ENCODE measurements at places on chromosomes 16 and 17. TPM values are rescaled to one million over a fixed set of nuclear protein-coding genes. Genes with fewer than 3 reads are reported as not detected.

- H3K4me1 ChIP-seq, result peaks cover 8% of the 10 kb centered on the region
- H3K27ac ChIP-seq, result no peak overlapping the region
- H3K27me3 ChIP-seq, result no peaks in the 10 kb centered on the region
- DNase-seq, result no peak
- no peaks in the 10 kb centered on the region for H3K36me3 ChIP-seq
- no peak overlapping the region for H3K4me3 ChIP-seq
These were observed 23.8 kb downstream of the COTL1 start for GRCh38 chr16:84593825-84594724.

DNA sequence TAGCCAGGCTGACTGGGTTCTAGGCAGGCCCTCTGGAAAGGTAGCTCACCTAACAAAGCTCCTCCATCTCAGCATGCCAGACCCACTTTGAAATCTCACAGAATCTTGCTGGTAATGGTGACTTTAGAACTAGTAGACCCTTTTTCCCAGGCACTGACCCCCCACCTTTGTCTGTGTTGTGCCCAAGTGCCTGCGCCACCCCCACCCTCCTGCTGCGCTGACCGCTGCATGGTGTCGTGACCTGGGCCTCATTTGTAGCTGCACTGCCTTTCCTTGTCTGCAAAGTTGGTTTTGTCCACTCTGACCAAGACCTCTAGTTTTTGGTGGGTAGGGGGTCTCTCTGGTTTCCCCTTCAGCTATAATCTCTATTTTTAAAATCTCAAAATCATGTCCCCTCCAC lies 6.8 kb downstream of the ATXN1L start:
- no peak overlapping the region for H3K4me3 ChIP-seq
- DNase-seq, result no peak
- no peaks in the 10 kb centered on the region for H3K4me1 ChIP-seq
- peaks cover 25% of the 10 kb centered on the region for H3K36me3 ChIP-seq
- no peak overlapping the region for H3K27ac ChIP-seq

DNA sequence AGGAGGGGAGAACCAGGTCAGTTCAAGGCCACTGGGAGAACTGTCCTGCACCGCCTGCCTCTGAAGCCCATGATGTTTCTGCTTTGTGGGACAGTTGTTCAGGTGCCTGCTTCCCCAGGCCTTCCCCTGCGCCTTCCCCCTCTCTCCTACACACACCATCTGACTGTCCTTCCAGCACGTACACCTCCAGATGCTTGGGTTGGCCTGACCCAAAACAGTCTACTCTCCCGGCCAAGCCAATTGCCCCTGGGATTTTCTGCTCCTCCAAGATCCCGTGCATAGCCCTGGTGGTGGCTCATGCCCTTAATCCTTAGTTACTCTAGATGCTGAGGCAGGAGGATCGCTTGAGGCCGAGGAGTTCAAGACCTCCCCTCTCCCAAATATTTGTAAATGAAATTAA lies 684 bp upstream of the RSAD1 start:
- H3K4me3 ChIP-seq, result peak overlapping the region; percentile 91
- no peaks in the 10 kb centered on the region for H3K36me3 ChIP-seq

GRCh38 chr17:78709119-78709681 lies 72.9 kb downstream of the CYTH1 start:
- H3K27ac ChIP-seq, result no peak overlapping the region
- no peak overlapping the region for H3K4me3 ChIP-seq
- H3K36me3 ChIP-seq, result no peaks in the 10 kb centered on the region
- peaks cover 6% of the 10 kb centered on the region for H3K4me1 ChIP-seq
- no peak for DNase-seq
- no peaks in the 10 kb centered on the region for H3K27me3 ChIP-seq

DNA sequence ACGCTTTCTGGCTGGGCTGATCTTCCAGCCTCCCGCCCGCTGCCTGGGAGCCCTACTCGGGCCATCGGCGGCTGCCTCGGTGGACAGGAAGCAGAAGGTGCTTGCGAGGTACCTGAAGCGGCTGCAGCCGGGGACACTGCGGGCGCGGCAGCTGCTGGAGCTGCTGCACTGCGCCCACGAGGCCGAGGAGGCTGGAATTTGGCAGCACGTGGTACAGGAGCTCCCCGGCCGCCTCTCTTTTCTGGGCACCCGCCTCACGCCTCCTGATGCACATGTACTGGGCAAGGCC lies 30.7 kb downstream of the CIITA start:
- no peaks in the 10 kb centered on the region for H3K4me1 ChIP-seq
- DNase-seq, result no peak
- no peak overlapping the region for H3K27ac ChIP-seq

GRCh38 chr17:8188263-8188839 lies 1.6 kb downstream of the BORCS6 start:
- peak overlapping the region; percentile 83 for H3K4me3 ChIP-seq
- H3K4me1 ChIP-seq, result peaks cover 18% of the 10 kb centered on the region
- no peaks in the 10 kb centered on the region for H3K36me3 ChIP-seq
- peak overlapping the region; percentile 8 for H3K27ac ChIP-seq

Gene APPBP2
- 17.9 TPM for total RNA-seq

Gene TEX14
- 0.43 TPM for total RNA-seq

Gene SUPT6H
- 21.8 TPM for total RNA-seq

Gene CYGB
- total RNA-seq, result 15.7 TPM
